Left renal pelvis (tissue), 4 donors: ENCODE measurements at places on chromosomes 2 and 18.

GRCh38 chr2:127859712-127860085, 1.7 kb upstream of the POLR2D start:
- DNase-seq, result peak; percentile 47

GRCh38 chr18:44699572-44700261, 19.0 kb downstream of the SETBP1 start:
- DNase-seq, result no peak

- DNase-seq, result no peak
Measured at GRCh38 chr2:42117923-42118753, 51.0 kb upstream of the EML4 start.

DNA sequence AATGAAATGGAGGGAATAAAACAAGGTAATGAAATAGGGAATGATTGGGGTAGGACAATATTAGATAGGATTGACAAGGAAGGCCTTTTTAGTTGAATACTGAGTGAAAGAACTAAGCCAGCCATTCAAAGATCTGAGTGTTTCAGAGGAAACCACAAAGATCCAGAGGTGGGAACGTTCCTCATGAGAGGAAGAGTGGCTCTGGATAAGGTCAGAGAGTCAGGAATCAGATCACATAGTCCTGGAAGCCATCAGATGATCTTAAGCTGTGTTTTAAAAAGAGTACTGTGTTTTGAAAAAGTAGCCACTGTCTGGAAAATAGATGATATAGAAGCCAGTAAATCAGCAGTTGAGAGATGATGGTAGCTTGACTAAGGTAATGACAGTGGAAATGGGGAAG, 11.8 kb downstream of the TTLL4 start:
- DNase-seq, result no peak

DNA sequence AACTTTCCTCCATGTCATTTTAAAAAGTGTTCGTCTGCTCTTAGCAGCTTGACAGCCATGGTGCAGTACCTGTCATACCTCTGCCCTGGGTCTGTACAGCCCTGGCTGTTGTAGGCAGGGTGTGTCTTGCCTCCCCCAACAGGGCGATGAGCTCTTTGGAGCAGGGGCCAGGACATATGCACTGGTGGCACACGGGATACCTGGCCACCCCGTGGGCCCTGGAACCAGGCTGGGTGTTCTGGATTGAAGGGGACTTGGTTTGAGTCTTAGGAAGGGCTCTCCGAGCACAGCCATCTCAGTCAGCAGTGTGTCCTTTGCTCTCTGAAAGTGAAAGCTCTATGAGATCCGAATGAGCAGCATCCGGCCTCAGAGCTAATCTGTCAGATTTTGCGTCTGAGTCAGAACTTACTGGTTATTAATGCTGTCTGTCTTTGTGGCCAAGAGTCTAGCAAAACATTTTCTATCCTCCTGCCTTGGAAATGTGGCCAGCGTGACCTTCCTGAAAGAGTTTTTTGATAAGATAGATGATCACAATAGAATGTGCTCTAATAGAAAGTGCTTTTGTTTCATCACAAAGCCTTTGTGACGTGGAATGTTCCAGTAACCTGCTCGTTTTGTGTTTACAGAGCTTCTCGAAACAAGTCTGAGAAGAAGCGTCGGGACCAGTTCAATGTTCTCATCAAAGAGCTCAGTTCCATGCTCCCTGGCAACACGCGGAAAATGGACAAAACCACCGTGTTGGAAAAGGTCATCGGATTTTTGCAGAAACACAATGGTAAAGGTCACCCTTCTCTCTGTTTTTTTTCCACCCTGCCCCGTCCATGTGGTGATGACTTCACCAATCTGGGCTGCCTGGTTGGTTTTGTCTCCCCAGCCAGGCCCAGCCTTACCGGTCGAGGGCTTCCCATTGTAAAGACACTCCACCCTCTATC, 77.3 kb upstream of the RPL31 start:
- DNase-seq, result no peak

- no peak for DNase-seq
Measured at GRCh38 chr2:231489990-231490389, 25.7 kb upstream of the NCL start.

- DNase-seq, result no peak
Measured at GRCh38 chr18:28189400-28190239, 12.7 kb upstream of the CDH2 start.

DNA sequence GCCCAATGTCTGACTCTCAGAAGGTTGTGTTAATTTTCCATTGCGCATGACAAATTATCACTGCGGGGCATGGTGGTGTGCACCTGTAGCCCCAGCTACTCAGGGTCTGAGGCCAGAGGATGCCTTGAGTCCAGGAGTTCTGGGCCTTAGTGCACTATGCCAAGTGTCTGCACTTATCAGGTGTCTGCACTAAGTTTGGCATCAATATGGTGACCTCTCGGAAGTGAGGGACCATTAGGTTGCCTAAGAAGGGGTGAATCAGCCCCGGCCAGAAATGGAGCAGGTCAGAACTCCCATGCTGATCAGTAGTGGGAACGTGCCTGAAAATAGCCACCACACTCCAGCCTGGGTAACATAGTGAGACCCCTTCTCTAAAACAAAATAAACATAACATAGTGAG, 61.7 kb upstream of the ZNF532 start:
- DNase-seq, result no peak

DNA sequence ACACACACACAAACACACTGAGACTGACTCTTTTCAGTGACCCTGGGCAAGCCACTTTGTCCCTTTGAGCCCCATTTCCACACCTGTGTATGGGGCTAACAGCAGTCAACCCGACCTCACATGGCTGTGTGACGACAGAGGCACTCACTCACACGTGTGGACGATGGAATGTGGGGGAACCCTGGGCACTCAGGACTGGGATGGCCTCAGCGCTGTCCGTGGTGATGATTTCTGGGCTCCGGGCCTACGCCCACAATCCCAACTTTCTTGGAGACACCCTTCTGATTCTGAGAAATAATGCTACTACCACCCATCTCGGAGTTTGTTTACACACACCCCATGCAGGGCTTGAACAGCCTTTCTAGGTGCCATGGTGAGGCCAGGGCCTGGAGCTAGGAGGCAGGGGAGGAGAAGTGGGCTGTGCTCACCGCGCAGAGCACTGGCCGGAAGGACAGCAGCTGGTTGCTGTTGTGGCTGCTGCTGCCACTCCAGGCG, 1.5 kb downstream of the CRYBA2 start:
- DNase-seq, result no peak

DNA sequence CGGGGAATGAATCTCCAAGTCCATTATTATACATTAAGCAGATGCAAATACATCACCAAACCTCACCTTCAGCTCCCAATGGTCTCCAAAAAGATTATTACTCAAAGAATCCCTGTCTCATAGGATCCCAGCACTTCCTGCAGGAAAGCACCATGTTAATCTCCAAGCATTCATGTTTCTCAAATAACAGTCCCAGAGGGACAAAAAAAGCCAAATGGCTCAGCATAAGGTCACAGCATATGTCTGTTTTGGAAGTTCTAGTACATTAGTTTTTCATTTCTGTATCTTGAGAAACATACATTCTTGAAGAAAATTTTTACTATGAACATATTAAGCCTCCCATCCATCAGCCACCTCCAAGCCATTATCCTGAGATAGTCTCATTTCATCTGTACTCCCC, 103.3 kb downstream of the METTL4 start:
- DNase-seq, result no peak

DNA sequence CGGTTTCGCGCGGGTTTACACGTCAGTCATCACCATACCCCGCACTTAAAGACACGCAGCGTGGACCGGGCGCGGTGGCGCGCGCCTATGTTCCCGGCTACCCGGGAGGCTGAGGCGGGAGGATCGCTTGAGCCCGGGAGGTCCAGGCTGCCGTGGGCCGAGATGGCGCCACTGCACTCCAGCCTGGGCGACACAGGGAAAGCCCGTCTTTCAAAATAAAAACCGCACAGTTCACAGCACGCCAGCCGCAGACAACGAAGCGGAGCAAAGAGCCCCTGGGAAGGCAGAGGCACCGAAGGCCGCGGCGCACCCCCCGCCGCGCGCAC, 328 bp downstream of the DTYMK start:
- DNase-seq, result no peak

DNA sequence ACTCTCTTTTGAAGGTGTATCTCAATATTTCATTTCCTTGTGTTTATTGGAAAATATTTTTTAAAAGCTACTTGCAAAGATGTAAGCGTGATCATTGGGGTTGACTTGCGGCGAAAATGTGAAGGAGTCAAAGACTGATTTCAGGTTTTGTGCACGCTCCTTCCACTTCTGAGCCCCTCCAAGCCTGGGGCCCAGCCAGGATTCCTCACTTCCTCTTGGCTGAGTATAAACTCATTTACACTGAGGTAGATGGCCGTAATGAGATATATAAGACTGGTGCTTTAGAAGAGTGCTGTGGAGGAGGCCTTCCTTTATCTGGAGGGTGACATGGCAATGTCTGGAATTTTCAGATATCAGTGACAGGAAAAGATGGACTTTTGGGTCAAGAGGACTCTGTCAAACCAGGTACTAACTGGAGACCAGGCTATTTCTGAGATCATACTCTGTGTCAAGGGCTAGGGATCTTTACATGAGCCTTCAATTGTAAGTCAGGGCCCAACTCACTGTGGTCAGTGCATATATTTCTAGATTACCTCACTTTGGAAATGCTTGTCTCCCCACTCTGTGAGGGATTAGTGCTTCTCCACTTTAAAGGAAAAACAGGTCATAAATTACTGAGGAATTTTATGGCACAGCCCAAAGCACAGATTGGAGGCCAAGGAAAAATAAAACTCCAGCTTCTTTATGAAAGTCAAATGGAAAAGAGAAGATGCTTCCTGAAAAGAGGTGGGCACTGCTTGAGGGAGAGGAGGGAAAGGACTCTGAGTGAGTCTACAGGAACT, 22.8 kb downstream of the PRKCE start:
- no peak for DNase-seq

DNA sequence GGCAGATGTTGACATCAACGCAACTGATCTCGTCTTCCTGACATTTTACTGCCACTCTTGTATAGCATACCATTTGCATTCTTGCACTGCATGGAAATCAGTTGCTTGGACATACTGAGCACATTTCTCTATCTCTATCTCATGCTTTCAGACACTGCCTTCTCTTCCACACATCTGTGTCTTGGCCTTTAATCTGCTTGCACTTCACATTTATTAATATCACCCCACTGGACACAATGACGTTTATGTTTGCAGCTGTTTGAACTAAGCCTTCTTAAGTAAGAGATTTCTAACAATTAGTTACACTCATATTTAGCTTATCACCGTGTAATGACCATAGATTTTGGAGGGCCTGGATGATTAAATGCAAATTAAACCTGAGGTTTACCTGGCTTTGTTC, 229.8 kb upstream of the CDH19 start:
- no peak for DNase-seq

GRCh38 chr2:217326238-217327022, 466.6 kb upstream of the TNP1 start:
- DNase-seq, result no peak

DNA sequence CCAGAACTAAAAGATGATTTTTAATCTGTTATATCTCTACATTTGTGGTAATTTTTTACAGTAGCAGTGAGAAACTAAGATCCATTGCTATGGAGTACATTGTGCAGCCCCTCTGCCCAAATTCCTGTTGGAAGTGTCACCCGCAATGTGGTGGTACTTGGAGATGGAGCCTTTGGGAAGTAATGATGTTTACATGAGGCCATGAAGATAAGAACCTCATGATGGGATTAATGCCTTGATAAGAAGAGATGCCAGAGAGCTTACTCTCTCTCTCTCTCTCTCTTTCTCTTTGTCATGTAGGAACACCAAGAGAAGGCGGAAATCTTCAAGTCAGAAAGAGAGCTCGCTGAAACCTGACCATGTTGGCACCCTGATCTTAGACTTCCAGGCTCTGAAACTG, 535.4 kb downstream of the PID1 start:
- no peak for DNase-seq

- peak; percentile 40 for DNase-seq
Measured at GRCh38 chr2:44360749-44361329, 455 bp downstream of the PREPL start.

DNA sequence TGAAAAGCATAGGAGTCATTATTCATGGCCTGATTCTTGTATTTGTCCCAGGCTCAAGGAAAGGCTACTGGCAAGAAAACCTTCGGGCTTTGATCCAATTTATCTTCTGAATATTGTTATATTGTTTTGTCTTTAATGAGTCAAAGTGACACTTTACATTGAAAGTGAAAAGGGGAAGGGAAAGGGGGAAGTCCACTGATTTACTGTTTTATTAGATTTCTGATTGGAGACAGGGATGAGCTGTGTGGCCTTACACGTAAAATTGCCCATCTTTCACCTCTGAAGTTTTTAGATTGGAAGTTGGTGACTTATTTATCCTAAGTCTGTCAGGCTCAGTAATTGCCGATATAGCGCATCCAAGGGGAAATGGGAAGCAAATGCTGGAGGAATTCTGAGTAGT, 843.8 kb upstream of the LRRTM1 start:
- no peak for DNase-seq

DNA sequence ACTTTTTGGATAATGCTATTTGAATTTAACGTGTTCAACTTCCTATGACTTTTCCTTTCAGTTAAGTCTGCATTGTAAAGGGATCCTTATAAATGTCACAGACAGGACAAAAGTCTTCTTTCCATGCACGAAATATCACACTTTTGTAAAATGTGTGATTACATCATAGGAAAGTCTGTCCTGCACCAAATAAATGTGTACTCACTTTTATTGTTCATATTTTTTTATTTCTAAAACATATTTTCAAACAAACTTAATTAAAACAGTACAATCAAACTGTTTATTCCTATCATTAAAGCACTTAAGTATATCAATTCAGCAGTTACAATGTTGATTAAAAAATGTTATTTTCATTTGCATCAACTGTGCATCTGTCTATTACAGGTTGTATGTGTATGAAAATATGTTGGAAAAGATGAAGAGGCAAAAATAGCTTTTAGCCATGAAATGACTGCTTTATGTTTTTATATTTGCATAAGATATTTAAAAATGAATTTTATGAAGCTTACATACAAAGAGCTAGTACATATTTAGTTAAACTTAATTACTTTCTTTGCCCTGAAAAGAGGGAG, 105.6 kb downstream of the CSRNP3 start:
- no peak for DNase-seq

GRCh38 chr2:43081131-43081765, 145.2 kb downstream of the ZFP36L2 start:
- DNase-seq, result no peak

GRCh38 chr2:170428868-170429267, 250.9 kb downstream of the MYO3B start:
- no peak for DNase-seq

GRCh38 chr2:165015052-165015642, 59.8 kb upstream of the SLC38A11 start:
- DNase-seq, result peak; percentile 10
